Muscle of arm (tissue), 14 donors: ENCODE measurements at places on chromosomes 4 and X.

- DNase-seq, result no peak
These were observed 70.4 kb downstream of the LDB2 start for GRCh38 chr4:16827794-16828724.

GRCh38 chr4:140395668-140396067, 22.2 kb downstream of the SCOC start:
- DNase-seq, result no peak

DNA sequence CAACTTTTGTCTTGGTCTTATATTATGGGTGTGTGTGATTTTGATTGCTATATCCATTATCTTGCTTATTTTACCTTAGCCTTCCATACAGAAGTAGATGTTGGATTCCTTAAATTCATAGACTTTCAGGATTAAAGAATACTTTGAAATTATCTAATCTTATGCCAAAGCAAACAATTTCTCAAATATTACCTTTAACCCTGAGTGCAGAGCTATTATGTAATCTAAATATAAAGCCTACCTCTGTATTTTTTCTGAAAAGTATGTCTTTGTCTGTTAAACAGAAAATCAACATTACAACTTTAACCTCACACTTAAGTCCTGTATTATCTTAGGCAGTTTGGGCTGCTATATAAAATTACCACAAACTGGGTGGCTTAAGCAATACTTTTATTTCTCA, 782.5 kb downstream of the STIM2 start:
- DNase-seq, result no peak

GRCh38 chr4:81422595-81422994, 49.1 kb downstream of the RASGEF1B start:
- no peak for DNase-seq

DNA sequence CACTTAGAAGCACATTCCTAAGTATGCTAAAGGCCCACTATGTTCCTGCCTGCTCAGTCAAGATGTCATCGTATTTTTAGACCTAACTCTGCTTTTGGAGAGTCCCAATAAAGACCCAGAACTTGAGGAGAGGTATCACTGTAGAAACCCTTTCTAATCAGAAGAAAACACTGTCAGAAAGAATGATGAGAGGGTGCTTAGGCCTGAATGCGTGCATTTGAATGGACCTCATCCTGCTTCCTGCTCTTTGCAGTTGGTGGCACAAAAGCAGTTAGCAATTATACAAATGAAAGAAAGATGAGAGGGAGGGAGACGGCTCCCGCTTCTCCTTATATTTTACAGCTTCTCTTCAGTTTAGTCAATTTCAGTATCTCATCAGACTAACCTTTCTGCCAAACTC, 987.2 kb downstream of the CCSER1 start:
- DNase-seq, result no peak

DNA sequence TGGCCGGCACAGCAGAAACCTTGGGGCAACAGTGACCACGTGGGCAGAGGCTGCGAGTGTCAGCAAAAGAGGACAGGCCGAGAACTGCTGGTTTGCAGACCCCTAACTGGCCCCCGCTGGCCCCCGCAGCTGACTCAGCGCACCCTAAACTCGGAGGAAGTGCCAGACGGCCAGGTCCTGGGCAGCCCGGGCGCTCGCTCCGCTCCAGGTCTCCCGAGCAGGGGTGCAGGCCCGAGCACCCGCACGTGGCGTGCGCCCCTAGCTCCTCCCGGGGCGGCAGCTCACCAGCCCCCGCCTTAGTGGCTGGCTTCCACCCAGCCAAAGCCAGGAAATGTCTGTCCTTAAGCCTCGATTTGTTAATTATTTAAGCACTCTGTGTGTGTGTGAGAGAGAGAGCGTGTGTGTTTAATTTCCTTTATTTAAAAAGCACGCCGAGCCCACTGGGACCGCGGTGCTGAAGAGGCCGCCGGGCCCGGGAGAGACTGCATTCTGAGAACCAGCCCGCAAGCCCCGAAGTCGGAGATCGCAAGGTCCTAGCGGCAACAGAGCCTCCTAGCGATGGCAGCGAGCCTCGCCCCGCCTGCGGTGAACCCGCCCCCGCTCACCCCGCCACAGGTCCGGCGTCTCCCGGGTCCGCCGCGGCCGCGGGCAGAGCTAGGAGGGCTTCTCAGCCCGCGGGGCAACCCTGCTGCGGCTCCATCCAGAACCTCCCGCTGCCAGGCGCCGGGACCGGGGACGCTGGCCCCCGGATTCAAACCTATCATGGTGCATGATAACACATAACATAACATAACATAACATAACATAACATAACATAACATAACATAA, 45.9 kb upstream of the CDKN2AIP start:
- peak; percentile 55 for DNase-seq

- peak; percentile 69 for DNase-seq
These were observed at the start of gene GALNT7 for GRCh38 chr4:173168396-173169177. Gene GALNT7 (plus strand): TSS chr4:173168811. CDS start chr4:173168836, 25 bp downstream.

DNA sequence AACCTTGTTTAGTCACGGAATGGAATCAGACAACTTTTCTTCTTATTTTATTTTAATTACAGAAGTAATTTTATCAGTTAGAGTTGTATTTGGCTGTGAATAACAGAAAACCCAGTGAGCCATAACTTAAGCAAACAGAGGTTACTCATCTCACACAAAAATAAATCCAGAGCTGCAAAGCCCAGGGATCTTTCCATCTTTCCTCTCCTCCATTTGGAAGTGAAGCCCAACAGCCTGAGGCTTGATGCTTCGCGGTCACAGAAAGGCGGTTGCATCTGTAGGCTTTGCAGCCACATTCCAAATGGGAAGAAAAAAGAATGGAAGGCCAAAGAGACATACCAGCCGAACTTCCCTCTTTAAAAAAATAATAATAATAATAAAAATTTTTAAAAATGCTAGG, 22.6 kb downstream of the CHRNA9 start:
- DNase-seq, result no peak

DNA sequence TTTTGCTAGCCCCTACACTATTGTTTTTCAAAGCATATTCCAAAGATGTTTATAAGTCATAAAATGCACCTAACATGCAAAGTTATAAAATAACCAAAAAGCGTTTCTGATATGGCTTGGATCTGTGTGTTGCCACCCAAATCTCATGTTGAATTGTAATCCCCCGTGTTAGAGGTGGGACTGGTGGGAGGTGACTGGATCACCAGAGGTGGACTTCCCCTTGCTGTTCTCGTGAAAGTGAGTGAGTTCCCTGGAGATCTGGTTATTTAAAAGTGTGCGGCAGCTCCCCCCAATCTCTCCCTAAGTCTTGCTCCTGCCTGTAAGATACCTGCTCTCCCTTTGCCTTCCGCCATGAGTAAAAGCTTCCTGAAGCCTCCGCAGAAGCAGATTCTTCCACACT, 22.8 kb upstream of the SORBS2 start:
- DNase-seq, result no peak

DNA sequence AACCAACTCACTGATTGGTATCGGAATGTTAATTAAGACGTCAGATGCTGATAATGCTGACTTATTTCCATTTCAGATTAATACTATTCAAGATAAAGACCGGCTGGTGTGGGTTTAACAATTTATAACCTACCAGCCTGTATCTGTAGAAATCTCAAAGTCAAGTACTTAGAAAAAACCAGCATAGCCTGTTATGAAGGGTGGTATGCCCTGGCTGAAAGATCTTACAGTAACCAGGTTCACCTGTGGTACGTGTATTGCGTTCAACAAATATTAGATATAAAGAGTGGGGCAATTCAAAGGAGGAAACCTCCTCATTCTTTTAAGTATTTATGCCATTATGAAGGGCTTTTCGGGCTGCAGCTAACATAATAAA, 240.8 kb upstream of the ANXA3 start:
- no peak for DNase-seq

- DNase-seq, result no peak
These were observed 138.7 kb downstream of the AFAP1 start for GRCh38 chr4:7801001-7801400.

DNA sequence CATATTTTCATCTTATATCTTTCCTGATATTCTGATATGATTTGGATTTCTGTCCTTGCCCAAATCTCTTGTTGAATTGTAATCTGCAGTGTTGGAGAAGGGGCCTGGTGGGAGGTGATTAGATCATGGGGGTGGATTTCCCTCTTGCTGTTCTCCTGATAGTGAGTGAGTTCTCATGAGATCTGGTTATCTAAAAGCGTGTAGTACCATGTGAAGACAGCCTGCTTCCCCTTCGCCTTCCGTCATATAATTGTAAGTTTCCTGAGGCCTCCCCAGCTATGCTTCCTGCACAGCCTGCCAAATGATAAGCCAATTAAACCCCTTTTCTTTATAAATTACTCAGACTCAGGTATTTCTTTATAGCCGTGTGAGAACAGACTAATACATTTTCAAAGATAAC, 77.2 kb downstream of the ANKRD50 start:
- no peak for DNase-seq

GRCh38 chrX:51931566-51932150, 38.2 kb downstream of the MAGED1 start:
- peak; percentile 35 for DNase-seq

DNA sequence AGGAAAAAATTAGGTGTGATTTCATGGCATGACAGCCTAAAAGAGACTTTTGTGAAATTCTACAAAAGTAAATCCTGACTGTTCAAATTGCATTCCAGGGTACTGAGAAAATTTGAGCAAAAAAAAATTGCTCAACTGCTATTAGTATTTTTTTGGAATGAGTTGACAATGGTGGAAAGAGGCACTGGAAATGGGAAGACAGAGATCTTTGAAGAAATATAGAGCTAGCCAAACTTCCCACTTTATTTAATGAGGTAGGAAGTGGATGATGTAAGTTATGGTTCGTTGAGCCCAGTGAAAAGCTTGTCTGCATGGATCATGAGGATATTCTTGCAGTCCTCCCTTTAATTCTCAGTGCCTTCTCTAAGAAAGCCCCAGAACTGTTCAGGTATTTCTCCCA, 183.8 kb downstream of the PTTG2 start:
- no peak for DNase-seq

- no peak for DNase-seq
These were observed 150.9 kb downstream of the SHROOM3 start for GRCh38 chr4:76585897-76586360.

DNA sequence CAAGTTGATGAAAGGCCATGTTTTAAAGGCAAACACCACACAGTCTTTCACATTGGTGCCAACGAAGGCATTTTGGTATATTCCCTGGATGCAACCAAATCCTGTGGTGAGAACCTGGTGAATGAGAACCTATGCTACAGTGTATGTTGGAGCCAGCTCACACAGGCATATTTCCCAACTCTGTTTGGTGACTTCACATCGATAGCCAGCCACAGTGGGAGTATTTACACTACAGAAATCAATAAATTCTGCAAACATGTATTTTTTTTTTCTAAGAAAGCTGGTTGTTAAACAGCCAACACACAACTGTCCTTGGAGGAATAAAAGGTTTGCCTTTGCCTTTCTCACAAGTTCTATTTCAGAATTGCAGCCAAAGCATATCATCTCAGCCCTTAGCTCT, 691.0 kb downstream of the GRID2 start:
- no peak for DNase-seq
